ENCODE measurements at places on chromosomes 13 and 19.

- DNase-seq: no peak
Measured at GRCh38 chr13:98846986-98847385, 94.5 kb upstream of the SLC15A1 start.

DNA sequence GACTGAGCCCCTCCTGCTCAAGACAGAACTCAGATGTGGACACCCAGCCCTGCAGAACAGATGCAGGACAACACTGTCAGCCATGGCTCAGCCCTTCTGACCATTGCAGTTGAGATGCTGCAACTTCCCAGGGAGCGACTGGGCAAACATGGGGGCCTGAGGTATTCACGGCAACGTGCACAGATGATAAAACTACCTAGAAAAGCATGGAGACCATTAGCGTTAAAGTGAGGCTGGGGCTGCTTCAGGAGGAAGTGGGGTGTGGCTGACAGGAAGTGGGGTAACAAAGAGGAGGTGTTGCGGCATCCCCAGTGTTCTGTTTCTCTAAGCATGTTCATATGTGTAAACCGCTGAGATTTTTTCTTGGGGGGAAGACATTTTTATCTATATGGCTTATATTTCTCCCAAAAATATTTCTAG is 1.3 kb upstream of the SIGLEC9 start:
- no peak for DNase-seq

- DNase-seq: no peak
Measured at GRCh38 chr19:51367255-51367564, 1.0 kb upstream of the ETFB start.

DNA sequence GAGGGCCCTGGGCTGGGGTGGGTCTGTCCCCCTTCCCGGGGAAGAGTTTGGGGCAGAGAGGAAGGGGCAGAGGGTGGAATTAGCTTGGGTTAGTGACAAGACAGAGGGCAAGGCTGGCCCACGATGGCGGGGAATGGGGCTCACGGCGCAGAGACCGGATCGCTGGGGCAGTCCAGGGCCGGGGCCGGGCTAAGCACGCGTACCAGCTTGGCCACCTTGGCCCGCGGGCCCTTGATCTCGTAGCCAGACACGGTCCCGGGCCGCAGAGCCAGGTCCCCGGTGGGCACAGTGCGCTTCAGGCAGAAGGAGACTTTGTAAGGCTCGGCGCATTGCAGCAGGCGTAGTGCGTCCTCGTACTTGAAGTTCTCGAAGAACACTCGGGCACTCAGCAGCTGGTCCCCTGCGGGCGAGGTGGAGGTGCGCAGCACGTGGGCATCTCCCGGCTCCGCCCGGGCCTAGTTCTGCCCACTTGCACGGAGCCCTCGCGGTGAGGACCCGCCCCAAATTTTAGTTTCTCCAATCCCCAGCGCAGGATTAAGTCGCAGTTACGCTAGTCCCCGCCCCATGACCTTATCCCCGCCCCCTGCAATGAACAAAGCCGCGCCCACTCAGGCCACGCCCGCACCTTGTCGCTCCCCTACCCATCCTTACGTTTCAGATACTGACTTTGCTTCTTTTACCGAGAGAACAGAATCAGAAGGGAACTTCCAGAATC is 8.6 kb upstream of the HIPK4 start:
- DNase-seq: no peak

GRCh38 chr19:372306-372890 is 27.8 kb upstream of the MIER2 start:
- no peak for DNase-seq

GRCh38 chr19:15374105-15374651 is 5.4 kb downstream of the AKAP8 start:
- DNase-seq: no peak

DNA sequence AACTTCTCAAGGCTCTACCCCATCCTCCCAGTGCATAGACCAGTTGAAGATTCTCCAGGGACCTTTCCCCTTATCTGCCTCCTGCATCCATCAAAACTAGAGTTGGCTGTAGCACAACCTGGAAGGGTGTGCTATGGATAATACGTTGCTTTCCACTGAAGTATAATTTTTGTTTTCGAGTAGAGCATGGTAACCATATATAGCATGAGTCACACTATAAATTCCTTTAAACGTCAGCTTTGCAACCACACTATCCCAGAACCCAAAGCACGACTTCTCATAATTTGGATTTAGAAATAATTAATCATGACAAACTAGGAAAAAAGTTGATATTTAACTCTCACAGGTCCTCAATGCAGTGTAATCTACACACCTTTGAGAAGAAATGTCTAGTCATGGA is 138.3 kb upstream of the NBEA start:
- no peak for DNase-seq

DNA sequence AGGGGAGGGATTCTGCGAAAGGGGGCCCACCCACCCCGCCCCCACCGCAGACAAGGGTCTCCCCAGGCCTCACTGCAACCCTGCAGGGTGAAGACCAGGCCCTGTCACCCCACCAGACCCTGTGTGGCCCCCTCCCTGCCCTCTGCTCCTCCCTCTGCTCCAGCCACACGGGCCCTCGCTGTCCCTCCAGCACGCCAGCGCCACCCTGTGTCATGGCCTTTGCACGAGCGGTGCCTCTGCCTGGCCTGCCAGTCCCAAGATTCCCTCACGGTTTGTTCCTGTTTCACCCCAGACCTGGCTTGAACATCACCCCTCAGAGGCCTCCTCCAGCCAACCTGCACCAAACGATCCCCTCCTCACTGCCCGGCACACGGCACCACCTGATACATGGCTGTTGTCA is 27.3 kb downstream of the PIP5K1C start:
- DNase-seq: no peak

DNA sequence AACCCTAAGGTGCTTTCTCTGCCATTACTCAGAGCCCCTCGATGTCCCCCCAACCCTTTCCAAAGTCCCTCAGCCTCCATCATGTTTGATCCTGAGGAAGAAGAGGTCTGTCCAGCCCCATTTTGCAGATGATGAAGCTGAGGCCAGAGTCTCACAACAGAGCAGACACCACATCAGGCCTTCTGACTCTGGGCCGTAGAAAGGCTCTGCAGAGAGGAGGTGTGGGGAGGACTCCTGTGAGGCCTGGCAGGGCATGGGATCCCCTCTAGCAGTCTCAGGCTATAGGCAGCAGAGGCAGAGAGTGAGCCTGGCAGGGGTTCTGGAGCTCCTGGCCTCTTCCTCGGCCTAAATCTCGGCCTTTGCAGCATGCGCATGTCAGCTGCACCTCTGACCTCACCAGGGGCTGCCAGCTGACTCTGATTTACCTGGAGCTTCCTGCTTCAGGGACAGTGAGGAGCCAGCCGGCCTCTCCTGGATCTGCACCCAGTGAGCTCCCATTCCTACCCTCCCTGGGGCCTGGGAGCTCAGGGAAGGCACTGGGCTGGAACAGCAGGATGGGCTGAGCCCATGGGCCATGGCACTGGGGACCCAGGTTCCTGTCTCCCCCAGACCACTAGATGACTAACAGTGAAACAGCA is 41.7 kb upstream of the VSTM2B start:
- no peak for DNase-seq

DNA sequence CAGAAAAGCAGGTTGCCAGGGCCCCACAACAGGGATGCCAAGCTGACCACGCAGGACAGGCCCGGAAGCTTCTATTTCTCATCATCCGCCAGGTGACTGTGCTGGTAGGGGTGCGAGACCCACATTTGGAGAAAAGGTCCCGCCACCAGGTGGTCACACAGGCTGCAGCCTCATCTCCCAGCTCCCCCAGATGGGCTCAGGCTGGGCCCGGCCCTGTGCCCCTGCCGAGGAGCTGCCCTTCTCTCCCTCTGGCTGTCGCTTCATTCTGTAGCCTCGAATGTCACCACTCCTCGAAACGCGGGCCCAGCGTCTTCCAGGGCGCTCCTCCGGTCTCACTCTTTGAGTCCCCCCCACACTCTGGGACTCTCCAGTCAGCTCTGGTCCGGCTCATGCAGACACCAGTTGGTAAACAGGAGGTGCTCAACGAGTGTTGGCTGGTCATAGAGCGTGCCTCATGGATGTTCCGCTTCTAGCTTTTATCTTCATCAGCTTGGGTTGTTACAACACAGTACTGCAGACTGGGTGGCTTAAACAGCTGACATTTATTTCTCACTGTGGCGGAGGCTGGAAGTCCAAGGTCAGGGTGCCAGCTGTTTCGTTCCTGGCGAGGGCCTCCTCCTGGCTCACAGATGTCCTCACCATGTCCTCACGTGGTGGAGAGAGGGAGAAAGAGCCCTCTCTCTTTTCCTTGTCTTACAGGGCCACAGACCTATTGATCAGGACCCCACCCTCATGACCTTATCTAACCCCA is 87.1 kb downstream of the TEX29 start:
- no peak for DNase-seq

- no peak for DNase-seq
Measured at GRCh38 chr13:94661406-94661805, 50.9 kb downstream of the SOX21 start.

DNA sequence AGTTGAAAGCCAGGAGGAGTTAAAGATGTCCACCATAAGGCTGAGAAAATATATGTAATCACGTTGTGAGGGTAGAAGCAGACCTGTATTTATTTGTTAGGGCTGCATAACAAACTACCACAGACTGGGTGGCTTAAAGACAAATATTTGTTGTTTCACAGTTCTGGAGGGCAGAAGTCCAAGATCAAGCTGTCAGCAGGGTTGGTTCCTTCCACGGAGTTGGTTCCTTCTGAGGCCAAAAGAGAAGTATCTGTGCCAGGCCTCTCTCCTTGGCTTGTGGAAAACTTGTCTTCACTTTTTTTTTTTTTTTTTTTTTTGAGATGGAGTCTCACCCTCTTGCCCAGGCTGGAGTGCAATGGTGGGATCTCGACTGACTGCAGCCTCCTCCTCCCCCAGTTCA is 73.7 kb upstream of the SLAIN1 start:
- DNase-seq: no peak

DNA sequence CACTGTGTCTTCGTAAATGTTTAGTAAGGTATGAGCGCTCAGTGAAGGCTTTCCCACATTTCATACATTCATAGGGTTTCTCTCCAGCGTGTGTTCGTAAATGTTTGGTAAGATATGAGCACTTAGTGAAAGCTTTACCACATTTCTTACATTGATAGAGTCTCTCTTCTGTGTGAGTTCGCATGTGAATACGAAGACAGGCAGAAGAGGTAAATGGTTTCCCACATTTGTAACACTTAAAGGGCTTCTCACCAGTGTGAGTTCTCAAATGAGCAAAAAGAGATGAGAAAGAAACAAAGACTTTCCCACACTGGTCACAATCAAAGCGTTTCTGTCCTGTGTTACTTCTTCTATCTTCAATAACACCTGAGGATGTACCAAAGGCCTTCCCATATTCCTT is 31.3 kb downstream of the ZNF560 start:
- DNase-seq: no peak

- no peak for DNase-seq
Measured at GRCh38 chr19:35076026-35076370, 34.5 kb downstream of the HPN start.

DNA sequence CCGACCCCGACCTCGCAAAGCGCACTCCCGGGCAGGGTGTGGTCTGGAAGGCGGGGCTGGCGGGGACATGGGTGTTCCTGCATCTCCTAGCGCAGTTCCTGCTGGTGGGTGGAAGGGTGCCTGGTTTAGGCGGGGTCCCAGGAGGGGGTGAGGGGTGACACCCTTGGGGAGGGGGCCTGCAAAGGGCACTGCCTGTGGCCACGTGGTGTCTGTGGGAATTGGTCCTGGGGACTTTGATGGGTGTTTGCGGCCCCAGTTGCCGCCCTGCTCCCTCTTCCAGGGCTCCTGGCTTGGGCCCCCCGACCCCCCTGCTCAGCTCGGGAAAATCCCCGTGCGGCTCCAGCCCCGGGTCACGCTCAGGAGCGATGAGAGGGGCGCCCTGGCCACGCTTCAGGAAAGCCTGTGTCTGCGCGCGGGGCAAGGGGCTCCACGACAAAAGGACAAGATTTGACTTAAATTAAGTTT is 19.1 kb downstream of the WTIP start:
- no peak for DNase-seq

GRCh38 chr19:11293433-11294389 is 2.2 kb upstream of the TSPAN16 start:
- peak; percentile 34 for DNase-seq

All from NCI-H2081 treated with DMSO at 0.1 percent for 48 hours (cell line).